ENCODE measurements at places on chromosomes 2 and 18.

- no peak for DNase-seq
Observed at GRCh38 chr18:12479536-12479935, 71.8 kb downstream of the PRELID3A start.

GRCh38 chr2:43269706-43270105 is 43.3 kb upstream of the ZFP36L2 start:
- DNase-seq, result no peak

GRCh38 chr2:237199577-237199976 is 113.9 kb downstream of the COPS8 start:
- DNase-seq, result no peak

- no peak for DNase-seq
Observed at GRCh38 chr2:5444854-5445253, 247.3 kb upstream of the SOX11 start.

DNA sequence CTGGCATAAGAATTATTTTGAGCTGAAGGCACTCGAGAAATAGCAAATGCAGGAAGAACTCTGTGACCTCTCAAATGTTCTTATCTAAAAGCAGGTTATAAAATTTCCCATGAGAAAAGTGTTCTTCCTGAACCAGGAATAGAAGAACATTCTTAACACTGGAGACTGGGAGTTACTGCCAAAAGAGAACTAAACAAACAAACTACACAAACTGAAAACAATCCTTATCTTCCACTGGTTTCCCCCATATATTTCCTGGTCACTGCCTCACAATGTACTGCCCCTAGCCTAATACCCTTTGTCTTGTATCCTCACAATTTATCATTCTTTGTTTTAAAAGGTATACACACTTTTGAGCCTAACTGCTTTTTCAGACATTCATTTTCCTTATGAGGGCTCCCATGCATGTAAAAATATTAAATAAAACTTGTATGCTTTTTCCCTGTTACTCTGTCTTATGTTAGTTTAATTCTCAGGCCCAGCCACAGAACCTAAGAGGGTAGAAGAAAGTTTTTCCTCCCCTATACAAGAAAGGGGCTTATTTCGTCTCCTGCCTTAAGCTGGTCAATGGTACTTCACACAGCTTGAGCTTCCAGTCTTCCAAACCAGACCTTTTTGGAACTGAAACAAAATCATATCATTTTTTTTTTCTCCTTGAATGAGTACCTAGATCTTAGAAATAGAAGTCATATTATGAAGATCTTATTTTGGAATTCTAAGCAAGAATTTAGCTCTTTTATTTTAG is 110.6 kb downstream of the MSTN start:
- no peak for DNase-seq

DNA sequence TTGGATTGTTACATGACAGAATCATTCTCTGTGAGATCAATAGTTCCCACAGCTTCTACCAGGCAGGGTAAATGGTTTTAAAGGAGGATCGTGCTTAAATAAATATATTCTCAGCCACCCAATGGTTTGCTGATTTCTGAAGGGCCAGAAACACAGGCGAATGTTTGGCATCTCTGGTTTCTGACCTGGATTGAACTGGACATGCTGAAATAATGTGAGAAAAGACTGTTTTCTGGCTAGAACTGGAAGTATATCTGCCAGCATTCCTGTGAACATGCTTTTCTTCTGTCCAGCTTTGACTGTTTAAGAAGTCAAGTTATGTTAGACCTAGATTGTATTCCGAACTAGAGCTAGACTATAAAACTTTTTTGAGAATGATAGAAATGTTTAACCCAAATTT is 77.1 kb upstream of the COL3A1 start:
- DNase-seq, result no peak

- no peak for DNase-seq
Observed at GRCh38 chr2:85710687-85711577, 16.8 kb downstream of the GNLY start.

DNA sequence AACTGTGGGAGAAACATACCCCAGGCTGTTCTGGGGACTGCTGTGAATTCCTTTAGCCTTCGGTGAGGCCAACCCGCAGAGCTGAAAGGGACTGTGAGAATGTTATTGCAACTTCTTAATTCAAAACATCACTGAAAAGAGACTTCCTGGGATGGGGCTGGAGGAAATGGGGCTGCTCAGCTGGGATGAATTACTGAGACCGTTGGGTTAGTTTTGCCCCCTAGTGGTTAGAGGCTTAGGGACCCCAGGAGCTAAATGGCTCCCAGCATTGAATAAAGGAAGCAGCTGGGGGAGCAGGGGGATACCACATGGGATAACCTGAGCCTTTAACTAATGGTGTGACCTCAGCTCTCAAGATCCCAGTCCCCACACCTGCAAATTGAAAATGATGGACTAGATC is 941.1 kb upstream of the FANCL start:
- DNase-seq, result no peak

DNA sequence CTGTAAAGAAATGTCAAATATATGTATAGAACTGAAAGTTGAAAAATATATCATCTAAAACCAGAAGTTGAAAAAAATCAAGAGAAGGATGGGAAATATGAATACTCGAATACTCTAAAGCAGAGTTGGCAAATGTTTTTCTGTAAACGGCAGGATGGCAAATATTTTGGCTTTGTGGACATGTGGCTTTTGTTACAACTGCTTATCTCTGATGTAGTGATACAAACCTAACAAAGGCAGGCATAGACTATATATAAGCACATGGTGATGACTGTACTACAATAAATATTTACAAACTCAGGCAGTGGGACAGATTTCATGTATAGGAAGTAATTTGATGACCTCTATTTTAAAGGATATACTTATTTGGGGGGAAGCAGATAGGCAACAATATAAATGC is 224.6 kb upstream of the LRRTM4 start:
- DNase-seq, result no peak

GRCh38 chr2:99956232-99957030 is 186.0 kb downstream of the AFF3 start:
- DNase-seq, result no peak

- DNase-seq, result no peak
Observed at GRCh38 chr2:113073325-113073834, 5.6 kb downstream of the IL1F10 start.

DNA sequence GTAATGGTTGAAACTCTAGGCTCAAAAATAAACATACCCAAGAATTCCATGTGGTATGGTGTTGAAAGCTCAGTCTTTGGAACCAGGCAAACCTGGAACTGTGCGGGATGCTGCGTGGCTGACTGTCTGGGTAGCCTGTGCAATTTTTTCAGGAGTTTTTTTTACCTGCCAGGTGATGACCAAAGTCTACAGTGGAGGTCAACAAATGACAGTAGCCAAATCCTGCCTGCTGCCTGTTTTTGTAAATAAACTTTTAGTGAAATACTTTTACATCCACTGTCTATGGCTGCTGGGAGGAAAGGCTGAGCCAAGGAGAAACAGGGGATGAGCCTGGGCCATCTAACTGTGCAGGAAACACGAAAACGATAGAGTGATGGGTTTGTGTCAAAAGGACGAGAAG is 240.6 kb downstream of the PIEZO2 start:
- DNase-seq, result no peak

- no peak for DNase-seq
Observed at GRCh38 chr2:198441246-198441645, 636.9 kb downstream of the PLCL1 start.

DNA sequence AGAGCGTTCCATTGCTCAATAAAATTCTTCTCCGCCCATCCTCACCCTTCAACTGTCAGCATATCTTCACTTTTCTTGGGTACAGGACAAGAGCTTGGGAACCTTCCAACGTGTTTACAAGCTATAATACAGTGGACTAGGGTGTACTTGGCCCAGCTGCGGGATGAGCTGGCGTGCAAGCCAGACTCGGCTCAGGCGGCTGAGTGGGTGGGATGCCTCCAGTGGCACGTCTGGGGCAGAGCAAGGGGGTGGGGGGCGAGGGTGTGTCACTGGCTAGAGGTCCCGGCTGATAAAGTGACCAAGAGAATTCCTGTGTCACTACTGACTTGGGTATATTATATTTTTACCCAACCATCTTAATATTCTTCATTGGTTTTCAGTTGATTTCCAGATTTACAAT is 179.7 kb downstream of the EVA1A start:
- DNase-seq, result no peak

DNA sequence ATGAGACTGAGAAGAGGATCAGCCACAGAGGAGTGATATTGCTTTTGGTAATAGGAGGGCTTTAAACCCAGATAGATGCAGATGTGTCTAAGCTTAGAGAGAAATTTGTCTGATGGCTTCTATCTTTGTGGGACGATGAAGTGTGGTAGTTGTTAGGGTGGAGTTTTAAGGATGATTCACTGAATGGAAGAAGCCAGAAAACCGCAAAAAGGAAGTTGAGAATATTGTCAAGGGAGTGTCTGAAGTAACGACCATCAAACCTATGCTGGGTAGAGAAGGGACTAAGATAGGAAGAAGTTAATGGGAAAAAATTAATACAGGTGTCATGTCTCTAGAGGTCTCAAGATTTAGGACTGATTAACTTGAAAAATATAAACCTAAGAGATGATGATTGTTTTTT is 195.6 kb upstream of the MC4R start:
- no peak for DNase-seq

- no peak for DNase-seq
Observed at GRCh38 chr2:241656190-241656741, 18.8 kb downstream of the ATG4B start.

DNA sequence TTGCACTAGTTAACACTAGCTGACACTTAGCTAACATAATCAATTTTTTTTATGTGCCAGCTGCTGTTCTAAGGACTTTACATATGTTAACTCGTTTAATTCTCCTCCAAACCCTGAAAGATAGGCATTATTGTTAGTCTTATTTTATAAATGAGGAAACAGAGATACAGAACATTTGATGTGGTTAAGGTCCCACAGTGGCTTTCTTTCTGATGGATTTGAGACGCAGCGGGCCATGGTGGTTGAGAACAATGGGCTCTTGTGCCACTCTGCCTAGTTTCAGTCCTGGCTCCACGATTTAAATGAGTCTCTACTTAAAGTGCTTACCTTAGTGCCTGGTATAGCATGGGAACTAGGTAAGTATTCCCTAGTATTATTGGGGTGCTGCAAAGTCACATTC is 201.9 kb upstream of the SPRED2 start:
- no peak for DNase-seq

DNA sequence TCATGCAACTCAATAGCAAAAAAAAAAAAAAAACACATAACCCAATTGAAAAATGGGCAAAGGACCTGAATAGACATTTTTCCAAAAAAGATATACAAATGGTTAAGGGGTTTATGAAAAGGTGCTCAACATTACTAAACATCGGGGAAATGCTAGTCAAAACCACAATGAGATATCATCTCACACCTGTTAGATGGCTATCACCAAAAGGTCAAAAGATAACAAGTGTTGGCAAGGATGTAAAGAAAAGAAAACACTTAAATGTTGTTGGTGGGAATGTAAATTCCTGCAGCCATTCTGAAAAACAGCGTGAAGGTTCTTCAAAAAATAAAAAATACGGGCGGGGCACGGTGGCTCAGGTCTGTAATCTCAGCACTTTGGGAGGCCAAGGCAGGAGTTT is 112.4 kb upstream of the CAB39 start:
- DNase-seq, result no peak

DNA sequence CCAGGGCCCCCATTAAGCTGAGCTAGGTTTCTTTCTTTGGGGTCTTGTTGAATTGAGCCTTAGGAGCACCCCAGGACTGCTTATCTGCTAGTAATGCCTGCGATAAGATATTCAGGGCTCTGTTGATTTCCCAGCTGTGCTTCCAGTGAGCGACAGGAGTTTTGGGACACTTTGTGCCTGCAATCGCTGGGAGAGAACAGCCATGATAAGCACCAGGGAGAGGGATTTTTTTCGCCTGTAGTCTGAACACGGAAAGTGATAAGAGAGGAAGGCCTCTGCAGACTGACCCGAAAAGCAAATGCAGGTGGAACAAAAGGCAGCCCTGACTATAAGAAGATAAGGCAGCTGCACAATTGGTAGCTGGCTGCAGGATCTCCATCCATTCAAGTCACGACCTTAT is 244.3 kb downstream of the CNTNAP5 start:
- no peak for DNase-seq

DNA sequence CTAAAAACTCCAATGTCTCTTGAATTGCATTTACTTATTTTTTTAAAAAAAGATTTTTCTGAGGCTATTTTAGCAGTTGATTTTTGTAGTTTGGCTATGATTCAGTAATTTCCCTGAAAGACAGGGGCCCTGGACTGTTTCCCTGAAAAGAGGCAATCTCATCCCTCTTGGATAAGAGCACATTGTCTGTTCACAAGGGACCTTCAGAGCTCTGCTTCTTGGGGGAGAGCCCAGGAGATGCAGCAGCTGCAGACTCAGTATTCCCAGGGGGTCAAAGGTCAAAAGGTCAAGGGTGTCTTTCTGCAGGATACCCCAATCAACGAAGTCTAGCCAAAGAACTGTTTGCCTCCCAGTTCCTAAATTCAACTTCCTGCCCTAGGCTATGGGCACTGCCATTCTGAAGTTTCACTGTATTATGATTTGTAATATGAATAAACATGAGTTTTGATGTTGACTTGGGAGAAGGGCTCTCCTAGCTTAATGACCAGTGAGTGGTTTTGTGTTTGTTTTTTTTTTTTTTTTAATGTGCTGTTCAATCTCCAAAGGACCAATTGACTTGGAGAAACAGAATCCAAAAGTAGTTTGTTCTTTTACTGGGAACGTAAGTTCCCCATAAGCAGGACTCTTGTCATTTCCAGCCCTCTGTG is 157.0 kb upstream of the SERPINE2 start:
- DNase-seq, result no peak

GRCh38 chr18:34624551-34624950 is 85.5 kb upstream of the DTNA start:
- DNase-seq, result no peak

DNA sequence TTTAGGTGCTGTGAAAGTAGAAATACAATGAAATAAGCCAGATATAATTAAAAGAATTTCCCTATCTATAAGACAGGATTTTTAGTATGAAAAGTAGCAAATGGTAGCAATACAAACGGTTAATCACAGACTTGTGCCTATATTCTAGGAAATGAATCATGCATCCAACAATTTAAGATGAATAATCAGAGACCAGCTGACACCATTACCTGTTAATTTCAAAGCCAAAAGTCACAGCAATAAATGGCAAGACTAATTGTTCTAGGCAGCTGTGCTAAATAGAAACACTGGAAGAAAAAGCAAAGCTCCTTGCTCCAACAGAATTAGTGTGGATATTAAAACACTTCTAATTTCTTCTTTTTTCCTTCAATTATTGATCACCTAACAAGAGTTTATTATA is 35.1 kb upstream of the MPP4 start:
- DNase-seq, result no peak

DNA sequence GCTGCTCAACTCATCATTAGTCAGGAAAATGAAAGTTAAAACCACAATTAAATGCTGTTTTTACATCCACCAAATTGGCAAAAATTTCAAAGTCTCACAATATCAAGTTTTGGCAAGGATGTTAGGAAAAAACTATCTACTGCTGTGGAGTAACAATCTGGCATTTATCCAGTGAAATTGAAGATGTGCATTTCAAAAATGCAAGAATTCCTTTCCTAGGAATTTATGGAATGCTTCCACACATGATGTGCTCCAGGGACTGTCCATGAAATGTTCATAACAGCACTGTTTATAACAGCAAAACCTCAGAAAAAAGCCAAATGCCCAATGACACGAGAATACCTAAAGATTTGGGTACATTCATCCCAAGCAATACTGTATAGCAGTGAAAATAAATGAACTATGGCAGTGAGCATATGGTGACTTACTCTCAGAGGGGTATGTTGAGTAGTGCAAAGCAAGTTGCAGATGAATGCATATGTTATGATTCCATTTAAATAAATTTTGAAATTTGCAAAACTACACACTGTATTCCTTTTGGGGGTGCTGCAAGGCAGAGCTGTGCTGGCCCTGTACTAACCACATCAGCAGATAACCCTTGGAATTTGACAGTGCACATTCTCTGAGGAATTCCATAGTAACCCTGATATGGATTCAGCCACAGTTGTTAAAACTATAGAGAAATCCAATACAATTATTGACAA is 41.3 kb upstream of the GYPC start:
- no peak for DNase-seq

All from pancreas (tissue), 10 donors.